ENCODE measurements at places on chromosomes 5 and 9.

GRCh38 chr9:132001567-132001966, 78.1 kb downstream of the MED27 start:
- DNase-seq = no peak

DNA sequence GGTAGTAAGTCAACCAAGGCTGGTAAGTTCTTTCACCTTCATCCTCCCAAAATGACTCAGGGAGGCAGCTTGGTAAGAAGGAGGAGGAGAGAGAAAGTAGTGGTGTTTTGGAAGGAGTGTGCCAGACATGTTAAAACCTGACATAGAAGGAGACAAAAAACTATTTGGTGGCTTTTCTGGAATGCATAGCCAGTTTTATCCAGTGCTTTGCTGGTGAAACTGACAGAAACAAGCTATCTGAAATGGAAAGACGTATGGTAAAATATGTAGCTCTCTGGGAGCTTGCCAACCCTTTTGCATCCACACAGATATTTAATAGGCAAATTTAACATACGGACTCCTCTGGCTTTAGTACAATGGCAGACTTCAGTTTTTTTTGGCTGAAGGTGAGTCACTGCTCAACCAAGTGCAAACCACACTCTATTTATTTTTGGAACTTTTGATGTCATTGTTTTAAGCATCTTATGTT, 45.4 kb downstream of the RAB14 start:
- no peak for DNase-seq

- no peak for DNase-seq
Observed at GRCh38 chr9:129400001-129400970, 220.6 kb downstream of the C9orf50 start.

GRCh38 chr9:101162231-101162630, 133.7 kb downstream of the PLPPR1 start:
- DNase-seq = no peak

DNA sequence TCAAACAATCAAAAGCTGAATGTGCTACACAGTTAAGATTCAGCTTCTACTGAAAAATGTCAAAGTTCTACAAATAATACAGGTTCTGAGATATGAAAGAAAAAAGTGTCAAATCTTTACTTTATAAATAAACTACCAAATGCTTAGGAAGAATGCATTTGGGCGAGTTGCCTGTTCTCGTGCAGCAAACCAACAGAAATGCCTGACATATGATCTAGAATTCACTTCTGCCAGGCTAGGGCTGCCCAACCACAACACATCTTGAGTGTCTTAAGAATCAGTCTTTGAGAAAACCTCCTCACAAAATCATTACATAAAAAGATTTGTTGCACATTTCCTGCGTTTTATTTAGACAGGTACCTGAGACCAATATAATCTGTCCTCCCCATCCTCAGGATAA, 42.2 kb downstream of the ANKH start:
- DNase-seq = no peak
